WTC11 (cell line): ENCODE measurements at places on chromosomes 12 and 14. TPM values are rescaled to one million over a fixed set of nuclear protein-coding genes. Genes with fewer than 3 reads are reported as not detected.

Gene EIF2S3B
- total RNA-seq: 0.55 to 1.0 TPM (median 0.69 TPM) in 3 replicates

Gene DTX1
- 6.2 to 9.2 TPM (median 7.7 TPM) in 3 replicates for total RNA-seq

DNA sequence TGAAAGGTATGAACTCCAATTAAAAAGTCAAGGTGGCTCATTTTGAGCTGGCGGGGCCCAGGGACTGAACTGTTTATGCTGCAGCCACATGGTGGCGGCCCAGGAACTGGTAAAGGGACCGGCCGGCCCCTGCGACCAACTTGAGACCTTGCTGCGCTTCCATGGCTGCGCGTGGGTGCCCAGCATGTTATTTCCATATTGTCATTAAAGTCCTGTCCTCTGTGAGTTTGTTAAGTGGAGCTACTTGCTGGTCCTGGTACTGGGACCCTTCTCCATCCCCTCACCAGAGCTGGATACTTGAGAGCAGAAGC is 62.3 kb downstream of the BEGAIN start:
- peak; percentile 76 for DNase-seq

- no peak for DNase-seq
Observed at GRCh38 chr12:122486805-122487426, 13.8 kb downstream of the ZCCHC8 start.

GRCh38 chr12:43776498-43776897 is 17.7 kb downstream of the IRAK4 start:
- DNase-seq: no peak

DNA sequence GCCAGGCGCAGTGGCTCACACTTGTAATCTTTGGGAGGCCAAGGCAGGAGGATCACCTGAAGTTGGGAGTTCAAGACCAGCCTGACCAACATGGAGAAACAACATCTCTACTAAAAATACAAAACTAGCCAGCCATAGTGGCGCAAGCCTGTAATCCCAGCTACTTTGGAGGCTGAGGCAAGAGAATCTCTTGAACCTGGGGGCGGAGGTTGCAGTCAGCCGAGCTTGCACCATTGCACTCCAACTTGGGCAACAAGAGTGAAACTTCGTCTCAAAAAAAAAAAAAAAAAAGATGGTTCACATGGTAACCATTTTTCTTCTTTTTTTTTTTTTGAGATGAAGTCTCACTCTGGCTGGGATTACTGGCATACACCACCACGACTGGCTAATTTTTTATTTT is 35.3 kb downstream of the SLC2A14 start:
- DNase-seq: no peak

DNA sequence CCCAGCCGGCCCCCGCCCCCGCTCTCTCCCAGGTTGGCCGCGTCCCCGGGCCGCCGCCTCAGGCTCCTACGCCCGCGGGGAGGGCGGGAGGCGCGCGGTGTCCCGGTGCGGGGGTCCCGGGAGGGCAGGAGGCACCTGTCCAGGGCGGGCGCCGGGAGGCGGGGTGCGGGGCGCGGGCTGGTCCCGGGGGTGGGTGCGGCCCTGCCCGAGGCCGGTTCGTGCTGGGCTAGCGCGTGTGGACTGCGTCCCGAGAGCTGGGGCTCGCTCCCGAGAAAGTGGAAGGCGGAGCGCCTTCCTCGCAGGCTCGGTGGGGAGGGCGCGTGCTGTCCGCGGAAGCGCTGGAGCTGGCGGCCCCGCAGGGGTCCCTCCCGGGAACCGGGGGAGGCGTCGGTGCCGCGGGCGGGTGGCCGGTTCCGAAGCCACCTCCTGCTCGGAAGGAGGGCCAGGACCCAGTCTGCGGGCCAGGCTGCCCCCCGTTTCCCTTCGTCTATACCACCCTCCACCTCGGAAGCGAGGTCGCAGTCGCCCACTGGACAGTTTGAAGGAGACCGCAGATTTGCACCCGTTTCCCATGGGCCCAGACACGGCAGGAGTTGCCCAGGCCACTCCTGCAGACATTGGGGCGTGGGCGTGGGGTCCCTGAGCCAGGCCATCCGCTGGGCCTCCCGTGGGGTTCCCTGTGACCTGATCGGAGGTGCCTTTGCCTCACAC is 636 bp downstream of the ZFYVE21 start:
- DNase-seq: no peak

Gene GUCY2C
- total RNA-seq: 3.4 to 4.3 TPM (median 3.9 TPM) in 3 replicates

DNA sequence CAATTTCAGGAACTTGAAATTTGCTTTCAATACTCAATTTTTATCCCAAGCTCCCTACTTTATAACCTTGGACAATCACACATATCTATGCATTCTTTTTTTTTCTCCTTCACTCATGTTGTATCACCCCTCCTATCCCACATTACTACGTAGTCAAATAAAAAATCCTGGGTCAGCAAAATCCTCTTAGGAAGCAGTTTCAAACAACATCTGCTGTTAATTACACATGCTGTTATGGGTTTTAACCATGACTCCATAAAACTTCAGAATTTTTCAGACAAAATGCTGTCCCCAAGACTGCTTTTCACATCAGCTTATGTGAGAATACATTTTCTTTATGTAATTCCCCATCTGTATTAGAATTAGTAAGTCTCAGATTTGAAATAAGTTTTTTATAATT is 61.7 kb downstream of the LRFN5 start:
- DNase-seq: no peak

DNA sequence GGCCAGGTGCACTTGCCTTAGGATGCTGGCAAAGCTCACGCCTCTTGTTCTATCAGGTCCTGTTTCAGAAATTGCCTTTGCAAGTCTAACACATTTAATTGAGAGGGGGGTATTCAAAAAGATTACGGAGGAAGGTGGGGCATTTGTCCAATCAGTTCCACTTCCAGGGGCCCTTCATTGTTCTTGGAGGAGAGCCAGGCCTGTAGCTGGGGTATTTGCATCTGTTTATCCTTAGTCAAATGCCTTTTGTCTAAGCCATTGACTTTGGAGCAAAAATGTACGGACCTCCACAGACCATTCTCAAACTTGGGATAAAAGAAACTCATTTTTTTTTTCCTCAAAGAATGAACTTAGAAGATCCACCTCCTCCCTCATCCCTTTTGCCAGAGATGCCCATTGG is 582.0 kb downstream of the BCL11B start:
- DNase-seq: no peak

DNA sequence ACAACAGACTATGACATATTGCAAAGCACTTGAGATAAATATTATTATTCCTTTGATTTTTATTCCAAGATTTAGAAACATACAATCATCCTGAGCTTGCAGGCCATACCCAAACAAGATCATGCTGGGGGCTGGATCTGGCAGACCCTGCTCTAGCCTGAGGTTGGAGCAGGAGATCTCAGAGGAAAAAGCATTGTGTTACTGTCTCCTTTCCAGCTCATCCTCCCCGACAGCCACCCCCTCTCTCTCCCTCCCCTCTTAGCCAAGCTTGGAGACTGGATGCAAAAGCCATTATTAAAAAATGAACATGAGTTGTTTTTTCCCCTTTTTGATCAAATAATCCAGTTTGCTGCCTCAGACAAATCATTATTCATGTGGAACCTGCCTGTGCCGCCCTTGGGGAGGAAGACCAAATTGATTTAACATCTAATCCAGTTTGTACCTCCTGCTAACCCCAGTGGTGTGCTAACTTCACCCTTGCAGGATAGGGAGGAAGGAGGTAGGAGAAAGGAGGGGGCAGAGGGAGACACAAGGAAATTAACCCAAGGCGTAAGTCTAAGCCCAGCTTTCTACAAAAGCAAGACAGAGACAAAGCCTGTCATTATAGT is 565.8 kb upstream of the TBX3 start:
- DNase-seq: no peak

Gene GLS2
- total RNA-seq: 14.8 to 17.2 TPM (median 15.9 TPM) in 3 replicates

- no peak for DNase-seq
Observed at GRCh38 chr12:111222523-111222922, 146.4 kb downstream of the PHETA1 start.

Gene FOXA1
- total RNA-seq: 0.21 to 0.34 TPM (median 0.28 TPM) in 3 replicates

Gene DEGS2
- 0.53 to 1.6 TPM (median 0.55 TPM) in 3 replicates for total RNA-seq

DNA sequence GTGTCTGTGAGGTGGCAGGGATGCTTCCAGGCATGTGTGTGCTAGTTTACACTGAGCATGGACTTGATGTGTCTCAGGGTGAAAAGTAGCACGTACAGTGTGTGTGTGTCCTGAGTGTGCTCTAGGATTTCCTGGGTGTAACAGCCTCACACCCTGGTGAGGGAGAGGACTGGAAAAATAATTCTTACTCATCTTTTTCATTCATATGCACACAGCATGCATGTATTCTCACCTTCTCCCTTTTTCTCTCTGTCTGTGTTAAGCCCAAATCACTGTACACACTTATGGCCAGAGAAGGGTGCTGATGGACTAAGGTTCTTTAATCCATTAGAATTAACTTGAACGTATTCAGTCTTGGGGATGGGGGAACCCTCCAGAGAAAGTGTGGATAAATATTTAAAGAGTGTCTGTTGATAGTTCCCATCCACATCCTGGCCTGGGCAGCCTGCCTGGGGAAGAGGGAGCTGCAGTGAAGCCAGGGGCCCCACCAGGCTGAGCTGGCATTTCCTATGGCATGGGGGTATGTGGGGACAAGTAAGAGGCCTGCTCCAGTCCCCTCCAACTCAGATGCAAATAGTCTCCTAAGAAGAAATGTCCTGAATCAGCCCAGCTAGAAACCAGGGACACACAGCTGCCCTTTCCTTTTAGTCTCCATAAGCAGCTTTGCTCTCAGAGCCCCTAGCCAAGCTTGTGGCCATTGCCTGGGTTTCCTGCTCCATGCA is 1.1 kb upstream of the HOXC8 start:
- no peak for DNase-seq

- DNase-seq: no peak
Observed at GRCh38 chr12:111869671-111870070, 27.6 kb downstream of the MAPKAPK5 start.

DNA sequence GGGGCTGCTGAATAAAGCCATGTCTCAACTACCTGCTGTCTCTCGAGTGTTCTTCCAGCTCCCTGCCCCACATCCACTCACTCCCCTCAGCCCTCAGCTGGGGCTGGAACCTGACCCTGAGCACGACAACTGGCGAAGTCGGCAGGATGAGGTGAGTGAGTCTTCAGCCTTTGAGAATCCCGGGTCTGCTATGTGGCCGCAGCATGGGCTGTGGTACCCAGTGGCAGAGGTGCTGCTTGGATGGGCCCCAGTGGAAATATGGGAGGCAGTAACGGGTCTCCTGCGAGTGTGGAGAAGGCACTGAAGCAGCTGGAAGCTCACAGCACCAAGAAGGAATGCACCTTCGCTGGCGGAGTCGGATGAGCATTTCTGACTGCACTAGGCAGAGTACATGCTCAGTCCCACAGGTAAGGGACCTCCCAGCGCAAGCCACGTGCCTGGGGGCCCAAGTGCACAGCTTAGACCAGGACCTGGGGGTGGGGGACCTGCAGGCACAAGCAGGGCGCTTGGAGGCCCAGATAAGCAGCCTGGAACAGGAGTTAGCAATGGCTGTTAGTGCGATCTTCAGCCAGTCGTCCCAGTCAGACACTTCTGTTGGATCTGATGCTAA is 95.5 kb upstream of the TMPO start:
- no peak for DNase-seq

- no peak for DNase-seq
Observed at GRCh38 chr14:58243790-58244555, 670 bp upstream of the PSMA3 start.

- no peak for DNase-seq
Observed at GRCh38 chr12:56637621-56638020, 7.5 kb upstream of the BAZ2A start.

- DNase-seq: no peak
Observed at GRCh38 chr14:51321036-51321435, 81.0 kb downstream of the TMX1 start.

Gene CLEC4E
- not detected in 3 replicates for total RNA-seq

DNA sequence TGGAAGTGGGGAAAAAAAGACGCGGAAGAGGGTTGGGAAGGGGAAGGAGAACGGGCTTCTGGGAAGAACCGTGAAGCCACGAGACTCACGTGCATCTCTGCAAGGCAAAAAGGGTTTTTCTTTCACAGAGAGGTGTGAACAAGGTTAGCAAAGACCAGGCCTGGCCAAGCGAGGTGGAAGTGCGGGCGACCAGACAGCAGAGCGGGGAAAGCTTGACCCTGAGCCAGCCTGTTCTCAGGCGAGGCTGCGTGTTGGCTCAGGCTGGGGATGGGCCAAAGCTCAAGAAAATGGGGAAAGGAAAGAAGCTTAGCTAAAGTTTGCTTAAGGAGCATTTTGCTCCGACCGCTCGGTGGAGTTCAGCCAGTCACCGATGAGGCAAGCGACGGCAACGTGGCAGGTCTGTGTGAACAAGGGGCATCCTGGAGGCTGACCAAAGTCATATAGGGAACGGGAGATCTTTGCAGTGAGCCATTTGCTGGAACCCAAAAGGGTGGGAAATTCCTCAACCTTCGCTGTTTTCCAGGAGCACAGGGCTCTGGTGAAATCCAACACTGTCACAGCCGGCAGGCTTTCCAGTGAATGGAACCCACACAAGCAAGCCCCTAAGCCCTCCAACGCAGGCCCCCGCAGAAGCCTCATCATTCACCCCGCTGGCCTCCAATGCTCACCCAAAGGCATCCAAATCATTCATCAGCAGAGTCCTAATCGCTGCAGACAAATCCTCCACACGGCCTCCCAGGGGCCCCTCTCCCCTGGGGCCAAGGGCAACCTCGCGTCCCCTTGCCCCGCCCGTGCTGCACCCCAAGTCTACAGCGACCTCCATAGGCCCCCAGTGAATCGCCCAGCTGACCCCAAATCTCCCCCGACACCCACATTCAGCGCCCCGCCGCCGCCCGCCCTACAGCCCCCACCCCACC is 754 bp downstream of the ZNF605 start:
- DNase-seq: no peak

DNA sequence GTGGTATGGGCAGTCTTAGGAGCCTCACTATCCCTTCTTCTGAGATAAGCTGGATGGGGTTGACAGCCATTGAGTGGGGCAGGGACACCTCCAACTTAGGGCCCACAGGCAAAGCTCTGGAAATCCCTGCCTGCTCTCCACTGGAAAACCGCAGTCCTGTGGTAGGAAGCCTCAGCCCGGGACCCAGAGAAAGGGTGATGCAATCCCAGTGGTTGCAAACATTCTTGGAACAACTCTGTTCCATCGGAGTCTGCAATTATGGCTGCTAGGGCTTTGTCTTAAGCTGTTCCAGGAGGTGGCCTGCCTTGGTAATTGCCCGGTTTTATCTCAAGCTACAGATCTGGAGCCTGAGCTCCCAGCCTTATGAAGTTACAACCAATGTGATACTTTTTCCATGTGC is 133.4 kb downstream of the DICER1 start:
- DNase-seq: no peak

Gene SSTR1
- 1.7 to 1.9 TPM (median 1.7 TPM) in 3 replicates for total RNA-seq

Gene OR5AU1
- total RNA-seq: not detected in 3 replicates

DNA sequence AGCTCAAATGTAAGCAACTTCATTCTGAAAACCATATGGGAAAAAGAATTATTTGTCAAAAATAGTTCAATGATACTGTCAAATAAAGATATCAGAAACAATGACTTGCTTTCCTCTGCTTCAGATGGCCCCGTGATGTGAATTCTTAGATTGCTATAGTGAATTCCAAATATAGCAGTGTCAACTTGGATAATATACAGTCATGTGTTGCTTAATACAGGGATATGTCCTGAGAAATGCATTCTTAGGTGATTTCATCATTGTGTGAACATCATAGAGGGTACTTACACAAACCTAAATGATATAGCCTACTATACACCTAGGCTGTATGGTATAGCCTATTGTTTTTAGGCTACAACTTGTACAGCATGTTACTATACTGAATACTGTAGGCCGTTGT is 108.7 kb upstream of the MIS18BP1 start:
- DNase-seq: no peak

Gene ADCY6
- 11.9 to 12.8 TPM (median 12.2 TPM) in 3 replicates for total RNA-seq
